NCI-H2029 treated with DMSO at 0.1 percent for 48 hours (cell line): ENCODE measurements at places on chromosomes 4 and X.

DNA sequence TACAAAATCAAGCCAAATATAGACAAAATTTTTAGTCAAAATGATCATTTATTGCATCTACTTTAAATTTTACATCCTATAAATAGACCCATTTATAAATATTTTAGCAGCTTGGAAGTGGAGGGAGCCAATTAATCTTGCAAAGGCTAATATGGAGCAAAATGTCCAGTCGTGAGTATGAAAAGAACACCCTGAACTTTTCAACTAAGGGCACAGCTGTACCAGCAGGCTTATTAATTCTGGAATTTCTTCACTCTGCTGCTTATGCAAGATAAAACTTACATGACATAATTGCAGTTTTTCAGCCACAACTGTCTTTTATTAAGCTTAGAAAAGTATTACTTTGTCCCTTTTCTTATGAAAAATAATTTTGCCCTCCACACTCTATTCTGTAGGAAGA is 22.9 kb upstream of the USP53 start:
- DNase-seq: no peak

- DNase-seq: no peak
Measured at GRCh38 chrX:132662844-132663243, 174.0 kb upstream of the MBNL3 start.

DNA sequence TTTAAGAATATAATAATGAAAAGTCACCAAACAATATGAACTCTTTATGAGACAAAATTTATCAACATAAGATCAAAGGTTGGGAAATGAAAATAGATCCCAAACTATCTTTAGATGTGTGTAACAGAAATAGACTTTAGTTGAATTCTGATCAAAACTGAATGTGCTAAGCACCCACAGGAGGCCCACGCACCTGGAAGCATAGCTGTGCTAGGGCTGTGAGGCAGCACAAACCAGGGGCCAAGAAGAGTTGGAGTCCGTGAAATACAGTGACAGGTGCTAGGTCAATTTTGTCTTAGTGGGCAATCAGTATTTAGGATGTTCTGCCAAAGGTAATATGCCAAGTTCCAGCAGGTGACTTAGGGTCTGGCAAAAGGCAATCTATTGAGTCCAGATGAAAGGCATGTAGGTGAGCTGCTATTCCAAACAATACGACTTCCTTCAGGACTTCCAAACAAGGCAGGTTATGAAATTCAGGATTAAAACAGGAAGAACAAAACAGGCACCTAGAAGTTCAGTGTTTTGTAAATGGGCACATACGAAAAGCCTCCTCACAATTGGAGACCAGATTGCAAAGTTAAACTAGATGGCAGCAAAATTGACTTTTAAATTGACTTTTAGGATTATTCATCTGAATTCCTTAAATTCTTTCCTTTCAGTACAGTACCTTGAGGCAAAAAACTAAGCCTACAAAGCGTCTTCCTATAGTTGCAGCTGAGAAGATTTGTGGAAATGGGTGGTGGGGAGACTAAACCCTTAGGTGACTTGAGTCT is 4.7 kb upstream of the PCDH18 start:
- no peak for DNase-seq

DNA sequence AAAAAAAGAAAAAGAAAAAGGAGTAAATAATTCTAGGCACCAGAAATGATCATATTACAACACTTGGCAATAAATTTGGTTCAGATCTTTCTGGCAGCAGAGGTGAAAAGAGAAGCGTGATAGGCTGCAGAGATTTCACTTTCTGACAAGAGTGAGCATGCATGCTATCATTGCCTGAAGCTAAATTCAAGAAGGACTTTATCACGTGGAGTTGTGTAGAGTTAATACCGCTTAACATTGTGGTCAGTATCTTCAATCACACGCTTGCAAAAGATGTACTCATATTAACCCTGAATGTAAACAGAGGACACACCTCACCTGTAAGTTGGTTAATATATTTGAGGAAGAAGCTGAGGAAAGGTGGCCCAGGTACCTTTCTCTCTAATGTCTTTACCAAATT is 31.4 kb upstream of the RBPJ start:
- DNase-seq: no peak

DNA sequence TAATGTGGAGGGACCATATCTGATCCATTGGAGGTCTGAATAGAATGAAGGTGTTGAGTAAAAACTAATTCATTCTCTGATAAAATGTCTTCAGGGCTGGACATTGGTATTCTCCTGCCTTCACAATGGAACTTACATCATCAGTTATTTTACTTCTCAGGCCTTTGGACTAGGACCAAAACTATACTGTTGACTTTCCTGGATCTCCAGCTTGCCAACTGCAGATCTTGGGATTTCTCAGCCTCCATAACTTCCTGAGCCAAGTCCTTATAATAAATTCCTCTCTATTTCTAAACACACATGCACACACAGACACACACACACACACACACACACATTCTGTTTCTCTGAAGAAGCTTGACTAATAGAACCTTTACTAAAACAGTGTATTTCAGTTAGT is 1858.6 kb upstream of the ADGRL3 start:
- no peak for DNase-seq

GRCh38 chr4:39036172-39036571 is 4.0 kb upstream of the TMEM156 start:
- DNase-seq: no peak

DNA sequence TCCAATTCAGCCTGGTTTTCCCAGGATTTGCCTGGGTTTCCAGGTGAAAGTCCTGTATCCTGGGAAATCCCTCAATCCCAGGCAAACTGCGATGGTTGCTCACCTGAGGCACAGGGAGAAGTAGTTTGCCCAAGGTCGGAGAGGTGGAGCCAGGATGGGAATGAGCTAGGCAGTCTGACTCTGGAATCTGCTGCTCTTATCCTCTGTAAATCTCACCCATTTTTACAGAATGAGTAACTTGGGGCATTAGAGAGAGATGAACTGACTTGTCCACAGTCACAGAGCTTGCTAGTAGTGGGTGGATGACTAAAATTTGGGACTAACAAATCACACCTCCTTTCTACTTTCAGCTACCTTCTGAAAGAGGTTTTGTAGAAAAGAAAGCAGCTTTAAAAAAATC is 9.8 kb upstream of the ARX start:
- no peak for DNase-seq

- no peak for DNase-seq
Measured at GRCh38 chr4:8571702-8572685, 8.2 kb upstream of the GPR78 start.

DNA sequence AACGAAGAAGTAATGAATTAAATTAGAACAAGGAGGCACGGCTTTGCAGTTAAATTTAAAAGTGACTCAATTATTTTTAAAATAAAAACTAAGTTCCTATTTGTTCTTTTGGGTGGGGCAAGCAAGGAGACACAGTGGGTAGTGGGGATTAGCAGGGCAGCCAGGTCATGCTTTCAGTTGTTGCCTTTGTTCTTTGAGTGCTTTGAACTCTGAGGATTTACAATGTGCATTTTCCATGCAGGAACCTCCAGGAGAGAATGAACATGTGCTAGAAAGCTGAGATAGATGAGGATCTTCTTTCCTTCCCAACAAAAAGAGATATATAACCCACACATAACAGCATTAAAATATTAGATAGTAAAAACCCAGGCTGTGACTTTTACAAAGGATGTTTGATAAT is 420.4 kb upstream of the CTSO start:
- DNase-seq: no peak

GRCh38 chr4:6011686-6012085 is 6.5 kb downstream of the C4orf50 start:
- DNase-seq: peak; percentile 82

DNA sequence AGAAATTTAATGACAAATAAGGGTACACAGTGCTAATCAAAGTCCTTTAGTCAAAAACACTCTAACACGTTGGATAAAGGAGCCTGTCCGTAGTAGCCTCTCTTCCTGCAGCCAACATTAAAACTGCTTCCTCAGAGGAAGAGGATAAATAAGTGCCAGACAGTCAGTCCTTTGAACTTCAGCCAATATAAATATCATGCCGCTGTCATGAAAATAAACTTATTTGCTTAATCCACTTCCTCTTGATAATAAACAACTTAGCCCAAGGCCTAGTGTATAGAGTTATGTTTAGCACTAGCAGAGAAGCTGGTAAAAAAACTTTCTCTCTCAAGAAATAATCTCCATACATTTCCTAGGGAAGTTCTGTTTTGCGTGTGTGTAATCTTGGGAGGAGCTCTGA is 196.7 kb downstream of the HS3ST1 start:
- peak; percentile 69 for DNase-seq

- no peak for DNase-seq
Measured at GRCh38 chr4:58191109-58191508, 1080.9 kb upstream of the IGFBP7 start.

DNA sequence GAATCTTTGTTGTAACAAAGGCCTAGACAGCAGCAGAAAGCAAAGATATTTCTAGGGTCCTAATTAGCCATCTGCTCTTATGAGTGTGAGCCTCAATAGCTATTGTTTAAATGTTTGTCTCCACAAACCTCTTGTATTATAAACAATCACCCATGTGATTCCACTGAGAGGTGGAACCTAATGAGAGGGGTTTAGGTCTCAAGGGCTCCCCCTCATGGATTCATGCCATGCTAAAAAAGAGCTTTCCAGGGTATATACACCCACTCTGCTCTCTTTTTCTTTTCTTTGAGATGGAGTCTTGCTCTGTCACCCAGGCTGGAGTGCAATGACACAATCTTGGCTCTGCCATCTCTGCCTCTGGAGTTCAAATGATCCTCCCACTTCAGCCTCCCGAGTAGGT is 42.1 kb downstream of the TRIM61 start:
- DNase-seq: no peak

GRCh38 chr4:76584241-76585152 is 149.5 kb downstream of the SHROOM3 start:
- DNase-seq: peak; percentile 65

DNA sequence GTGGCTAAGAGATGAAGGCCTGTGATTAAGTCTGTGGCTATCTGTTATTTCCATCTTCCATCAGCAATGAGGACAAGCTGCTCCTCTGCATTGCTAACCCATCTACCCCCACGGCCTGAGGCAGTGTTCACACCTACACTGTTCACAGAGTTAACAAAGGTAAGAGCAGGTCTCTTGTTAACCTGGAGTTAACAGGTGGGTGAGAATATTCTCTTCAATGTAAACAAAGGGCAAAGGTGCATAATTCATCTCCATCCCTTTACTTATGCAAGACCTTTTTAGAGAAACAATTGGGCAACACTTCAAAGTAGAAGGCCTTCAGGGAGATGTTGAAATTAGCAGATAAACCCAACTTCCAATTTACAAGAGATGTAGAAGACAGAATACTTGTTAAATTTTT is 2.8 kb downstream of the SLC35A2 start:
- DNase-seq: no peak

GRCh38 chr4:27701606-27702005 is 841.0 kb downstream of the STIM2 start:
- no peak for DNase-seq

- no peak for DNase-seq
Measured at GRCh38 chr4:110124711-110125110, 73.7 kb downstream of the ELOVL6 start.

- DNase-seq: no peak
Measured at GRCh38 chr4:16029886-16030285, 53.9 kb downstream of the PROM1 start.

- DNase-seq: no peak
Measured at GRCh38 chrX:45758319-45758718, 557.6 kb upstream of the DIPK2B start.

DNA sequence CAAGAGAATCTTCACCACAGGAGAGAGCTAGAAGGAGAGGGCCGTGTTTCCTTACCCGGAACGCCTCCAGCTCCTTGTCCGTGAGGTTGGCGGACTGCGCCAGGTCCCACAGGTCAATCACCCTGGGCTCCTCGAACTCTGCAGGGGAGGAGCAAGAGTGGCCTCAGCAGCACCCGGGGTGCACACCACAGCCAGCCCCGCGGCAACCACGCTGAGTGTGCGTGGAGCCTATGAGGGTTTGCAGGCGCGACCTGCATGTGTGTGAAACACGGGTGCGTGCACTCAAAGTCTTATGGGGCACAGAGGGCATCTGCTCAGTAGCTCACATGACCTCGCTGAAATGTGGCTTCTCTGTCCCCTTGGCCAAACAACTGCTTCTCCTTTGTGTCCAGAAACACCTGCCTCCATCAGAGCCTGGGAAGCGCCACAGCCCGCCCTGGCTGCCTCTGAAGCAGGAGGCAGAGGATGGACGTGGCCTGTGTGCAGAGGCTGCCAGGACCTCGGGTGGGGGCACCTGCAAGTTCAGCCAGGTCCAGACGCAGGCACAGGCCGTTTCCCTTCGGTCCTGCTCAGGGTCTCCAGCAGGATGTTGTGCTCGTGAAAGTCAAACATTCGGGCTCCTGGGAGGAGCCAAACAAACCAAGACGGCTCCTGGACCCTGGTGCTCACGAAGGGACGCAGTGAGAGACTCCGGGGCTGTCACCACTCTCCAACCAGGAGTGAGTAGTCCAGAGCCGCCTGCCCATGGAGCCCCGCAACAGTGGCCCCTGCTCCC is 16.0 kb downstream of the LRPAP1 start:
- no peak for DNase-seq

DNA sequence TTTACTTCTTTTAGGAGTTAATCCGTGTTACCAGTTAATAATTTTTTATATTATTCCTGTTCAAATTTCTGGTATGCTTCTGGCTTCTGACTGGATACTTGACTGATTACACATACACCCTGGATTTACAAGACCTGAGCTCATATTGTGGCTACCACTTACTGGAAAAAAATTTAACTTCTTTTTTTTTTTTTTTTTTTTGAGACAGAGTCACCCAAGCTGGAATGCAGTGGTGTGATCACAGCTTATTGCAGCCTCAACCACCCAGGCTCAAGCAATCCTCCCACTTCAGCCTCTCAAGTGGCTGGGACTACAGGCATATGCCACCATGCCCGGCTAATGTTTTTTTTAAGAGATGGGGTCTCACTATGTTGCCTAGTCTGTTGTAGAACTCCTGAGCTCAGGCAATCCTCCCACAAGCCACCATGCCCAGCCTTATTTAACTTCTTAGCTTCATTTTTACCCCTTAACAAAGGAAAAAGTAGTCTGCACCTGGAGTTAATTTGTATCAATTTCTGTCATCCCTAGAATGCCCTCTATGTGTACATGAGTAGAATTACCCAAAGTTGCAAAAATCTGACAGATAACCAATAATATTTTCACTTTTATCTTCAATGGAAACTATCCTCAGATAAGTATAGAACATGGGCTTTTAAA is 50.3 kb downstream of the TMEM165 start:
- DNase-seq: no peak

- DNase-seq: no peak
Measured at GRCh38 chrX:136728393-136728792, 52.3 kb downstream of the ARHGEF6 start.

GRCh38 chr4:116949856-116950255 is 135.5 kb downstream of the TRAM1L1 start:
- DNase-seq: no peak

GRCh38 chr4:48439988-48440387 is 43.2 kb upstream of the SLC10A4 start:
- no peak for DNase-seq

GRCh38 chr4:85681221-85681657 is 206.3 kb downstream of the ARHGAP24 start:
- no peak for DNase-seq
